NAMALWA (cell line): ENCODE measurements at places on chromosomes 5 and 9.
A peak's percentile ranks its signal among the peaks of the same experiment; 100 is the strongest.

GRCh38 chr5:151295138-151295537 lies 8.4 kb downstream of the SLC36A3 start:
- no peak for DNase-seq

DNA sequence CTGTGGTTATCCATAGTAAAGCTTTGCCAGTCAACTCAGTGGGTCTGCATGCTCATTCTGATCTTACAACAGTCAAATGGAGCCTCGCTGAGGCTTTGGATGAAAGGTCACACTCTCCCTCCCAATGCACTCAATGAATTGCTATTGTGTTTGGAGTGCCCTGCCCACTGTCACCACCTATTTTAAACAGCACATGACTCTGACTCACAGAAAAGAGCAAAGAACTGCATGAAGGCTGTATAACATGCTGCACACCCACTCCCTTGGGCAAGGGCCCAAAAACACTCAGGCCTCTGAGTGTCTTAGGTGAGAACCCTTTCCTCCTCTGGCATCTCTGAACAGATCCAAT lies 118.7 kb upstream of the CCDC112 start:
- DNase-seq: no peak

- DNase-seq: no peak
These were observed 125.4 kb upstream of the ADAMTS16 start for GRCh38 chr5:5014586-5015235.

GRCh38 chr5:123227216-123227615 lies 138.2 kb downstream of the PRDM6 start:
- DNase-seq: no peak

GRCh38 chr9:18534611-18535010 lies 60.7 kb downstream of the ADAMTSL1 start:
- DNase-seq: no peak

- no peak for DNase-seq
These were observed 88.6 kb upstream of the AGXT2 start for GRCh38 chr5:35136386-35136785.

GRCh38 chr5:6730407-6730806 lies 17.2 kb downstream of the TENT4A start:
- DNase-seq: no peak

- no peak for DNase-seq
These were observed 162.6 kb downstream of the GLIS3 start for GRCh38 chr9:4137234-4137633.

- no peak for DNase-seq
These were observed 178.8 kb upstream of the CDH10 start for GRCh38 chr5:24823625-24824024.

- DNase-seq: no peak
These were observed 18.5 kb upstream of the ERMP1 start for GRCh38 chr9:5851445-5851844.

DNA sequence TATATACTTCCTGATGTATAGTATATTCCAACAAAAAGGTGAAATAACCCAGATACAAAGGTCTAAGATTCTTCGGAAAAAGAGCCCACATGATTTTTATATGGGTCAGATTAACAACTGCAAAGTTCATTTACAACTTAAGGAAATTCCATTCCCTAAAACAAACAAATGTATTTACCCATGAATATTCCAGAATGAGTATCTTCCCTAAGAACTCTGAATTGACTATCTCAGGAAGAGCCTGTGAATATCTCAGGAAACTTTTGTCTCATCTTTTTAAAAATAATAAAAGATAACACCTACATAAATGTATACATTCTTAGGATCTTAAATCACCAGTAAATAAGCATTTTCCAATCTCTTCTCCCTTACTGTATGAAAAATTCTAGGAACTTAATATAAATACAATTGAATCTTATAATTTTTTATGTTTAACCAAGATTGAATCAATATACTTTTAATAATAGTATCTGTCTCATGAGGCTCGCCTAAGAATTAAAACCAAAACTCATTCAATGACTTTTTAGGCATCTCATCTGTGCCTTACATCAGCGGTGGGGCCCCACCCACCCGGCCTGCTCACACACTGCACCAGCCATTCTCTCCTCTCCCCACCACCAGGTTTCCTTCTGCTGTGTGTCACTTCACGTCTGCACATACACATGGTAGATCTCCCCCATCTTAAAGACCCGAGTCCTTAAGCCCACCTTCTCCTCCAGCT lies 78.1 kb downstream of the RAPGEF1 start:
- DNase-seq: peak; percentile 68

DNA sequence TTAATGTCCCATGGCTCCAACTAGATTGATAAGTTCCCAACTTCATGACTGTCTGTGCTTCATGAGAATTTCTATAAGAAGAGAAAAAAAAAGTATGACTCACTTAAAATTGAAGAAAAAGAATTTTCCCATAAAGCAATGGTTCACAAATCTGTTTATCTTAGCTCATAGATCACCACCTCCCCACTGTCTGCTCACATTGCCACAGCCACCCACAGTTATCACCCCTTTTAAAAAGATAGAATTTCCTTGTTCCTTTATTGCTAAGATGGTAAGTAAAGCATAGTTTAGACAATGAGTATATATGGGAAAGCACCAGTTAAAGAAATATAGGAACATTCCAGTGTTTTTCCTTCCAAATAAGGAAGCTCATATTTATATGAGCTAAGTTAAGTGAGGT lies 67.1 kb downstream of the ALDH7A1 start:
- DNase-seq: no peak

DNA sequence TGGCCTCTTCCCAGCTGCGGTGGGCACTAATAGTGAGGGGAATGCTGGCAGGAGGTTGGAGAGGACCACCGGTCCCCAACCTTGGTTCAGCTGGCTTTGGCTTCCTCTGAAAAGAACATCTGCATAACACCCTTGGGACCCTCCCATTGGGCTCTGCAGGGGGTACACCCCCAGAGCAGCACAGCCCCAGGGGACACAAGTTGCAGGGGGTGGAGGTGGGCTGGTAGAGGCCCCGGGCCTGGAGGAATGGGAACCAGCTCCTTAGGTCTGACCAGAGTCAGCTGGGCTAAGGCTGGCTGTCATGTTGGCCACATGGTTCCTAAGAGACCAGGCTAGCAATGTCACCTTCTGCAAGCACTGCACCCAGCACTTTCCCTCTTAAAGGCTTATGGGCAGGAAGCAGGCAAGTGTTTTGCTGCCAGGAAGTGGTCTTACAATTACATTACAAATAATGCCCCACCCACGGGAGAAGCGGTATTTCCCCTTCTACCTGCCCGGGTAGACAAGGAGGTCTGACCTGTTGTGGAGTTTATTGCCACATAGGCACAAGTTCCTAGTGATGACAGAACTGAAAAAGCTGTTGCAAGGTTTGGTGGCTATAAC lies 18.1 kb downstream of the GCNT4 start:
- no peak for DNase-seq

DNA sequence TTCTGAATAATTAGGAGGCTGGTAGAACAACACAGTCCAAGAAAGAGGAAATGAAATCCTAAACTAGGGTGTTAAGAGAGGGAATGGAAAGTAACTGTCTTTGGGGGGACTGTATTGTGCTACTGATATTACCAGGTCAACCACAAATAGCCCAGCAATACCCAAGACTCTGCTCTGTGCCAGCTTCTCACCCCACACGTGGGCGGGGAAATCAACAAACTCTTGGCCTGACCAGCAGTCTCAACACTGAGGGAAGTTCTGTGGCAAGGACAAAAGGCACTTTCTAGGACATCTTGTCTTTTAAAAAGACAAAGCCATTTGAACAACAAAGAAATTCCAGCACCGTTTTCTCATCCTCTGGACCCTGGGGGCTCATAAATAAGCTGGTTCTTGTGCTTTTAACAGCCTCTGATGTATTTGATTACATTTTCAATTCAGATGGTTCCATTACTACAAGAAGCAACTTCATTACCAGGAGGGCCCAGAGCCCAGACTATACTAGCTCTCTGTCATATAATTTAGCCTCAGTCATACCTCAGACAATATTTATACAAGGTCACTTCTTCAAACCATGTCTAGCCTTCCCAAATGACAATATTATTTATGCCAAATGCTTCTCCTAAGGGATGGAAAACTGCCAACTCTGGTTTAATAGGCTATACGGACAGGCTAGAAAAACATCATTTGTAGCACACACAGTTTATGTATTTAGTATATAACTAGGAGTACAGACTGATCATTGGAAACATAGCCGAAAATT lies 297.8 kb downstream of the CWC27 start:
- no peak for DNase-seq
